ENCODE measurements at places on chromosomes 3 and 15.

DNA sequence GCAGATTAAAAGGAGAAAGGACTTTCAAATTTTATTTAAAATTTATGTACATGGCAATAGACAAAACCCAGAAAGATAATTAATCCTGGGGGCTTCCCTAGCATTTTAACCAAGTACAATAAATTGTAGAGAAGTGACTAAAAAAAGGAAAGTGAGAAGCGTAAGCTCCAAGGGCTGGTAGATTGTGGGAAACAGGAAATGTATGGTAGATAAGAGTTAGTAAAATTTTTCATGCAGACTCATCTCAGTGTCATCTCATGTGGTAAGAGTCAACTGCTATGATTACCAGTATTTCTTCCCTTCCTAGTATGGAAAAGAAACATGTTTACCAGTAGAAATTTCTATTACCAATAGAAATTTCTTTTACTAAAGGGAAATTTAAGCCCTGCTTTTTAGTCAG lies 464.3 kb upstream of the AGTR1 start:
- no peak for DNase-seq

DNA sequence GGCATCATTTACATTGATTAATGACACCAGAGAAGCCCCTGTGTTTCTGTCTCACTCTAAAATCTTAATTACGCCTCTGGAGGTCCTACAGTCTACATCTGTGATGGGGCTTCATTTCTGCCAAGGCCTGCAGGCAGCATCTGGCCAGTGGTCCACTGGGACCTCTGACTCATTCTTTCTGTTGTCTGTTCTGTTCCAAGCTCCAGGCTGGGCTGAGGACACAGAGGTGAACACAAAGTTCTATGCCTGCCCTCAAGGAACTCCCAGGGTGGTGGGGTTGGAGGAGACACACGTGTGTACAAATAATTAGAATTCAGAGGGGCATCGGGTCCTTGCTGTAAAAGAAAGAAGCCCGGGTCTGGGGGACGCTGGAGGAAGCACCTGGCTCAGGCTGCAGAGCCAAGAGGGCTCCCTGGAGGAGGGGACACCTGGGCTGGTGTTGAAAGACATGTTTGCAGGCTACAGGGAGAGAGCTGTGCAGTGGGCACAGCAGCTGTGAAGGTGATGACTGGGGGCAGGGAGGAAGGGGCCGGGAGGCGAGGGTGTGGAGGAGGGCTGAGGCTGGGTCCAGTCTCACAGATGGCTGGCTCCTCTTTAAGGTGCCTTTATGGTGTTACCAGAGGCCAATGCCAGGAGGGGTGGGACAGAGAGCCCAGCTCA lies 103.3 kb upstream of the PRR23E start:
- no peak for DNase-seq

DNA sequence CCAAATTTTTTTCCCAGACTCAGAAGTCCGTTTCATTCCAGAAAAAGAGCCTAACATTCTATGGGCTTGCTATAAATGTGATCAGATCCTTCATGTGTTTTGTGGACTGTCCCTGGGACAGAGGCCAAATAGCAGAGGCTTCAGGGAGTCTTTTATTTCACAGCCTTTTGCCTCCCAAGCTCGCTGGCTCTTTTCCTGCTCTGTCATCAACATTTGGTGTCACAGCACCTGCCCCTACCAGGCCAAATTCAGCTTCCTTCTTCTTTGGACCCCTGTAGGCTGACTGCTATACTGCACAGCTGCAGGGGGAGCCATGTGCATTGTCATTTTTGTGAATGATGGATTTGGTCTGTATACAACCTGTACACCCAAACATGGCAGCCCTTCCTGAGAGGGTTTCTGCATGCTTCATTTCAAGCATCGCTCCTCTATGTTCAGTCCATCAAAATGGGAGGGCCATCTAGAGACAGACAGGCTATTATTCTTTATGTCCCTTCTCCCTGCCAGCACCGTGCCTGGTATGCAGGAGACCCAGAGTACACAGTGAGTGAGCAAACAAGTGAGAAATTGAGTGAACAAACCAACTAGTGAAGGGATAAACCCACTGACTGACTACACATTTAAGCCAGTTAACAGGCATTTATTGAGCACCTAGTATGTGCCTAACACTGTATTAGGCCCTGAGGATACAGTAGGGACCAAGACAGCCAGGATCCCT lies 17.9 kb upstream of the RPP14 start:
- DNase-seq = no peak

- DNase-seq = no peak
These were observed 927 bp downstream of the CHDH start for GRCh38 chr3:53845103-53845880.
